Hypothalamus (tissue), 51 donors: ENCODE measurements at places on chromosomes 7 and 10.

- no peak for DNase-seq
Observed at GRCh38 chr7:133846203-133846945, 280.8 kb upstream of the LRGUK start.

GRCh38 chr10:5532307-5532605, 7.5 kb downstream of the CALML3 start:
- DNase-seq, result no peak

GRCh38 chr7:80312139-80312661, 177.6 kb downstream of the GNAI1 start:
- DNase-seq, result no peak

DNA sequence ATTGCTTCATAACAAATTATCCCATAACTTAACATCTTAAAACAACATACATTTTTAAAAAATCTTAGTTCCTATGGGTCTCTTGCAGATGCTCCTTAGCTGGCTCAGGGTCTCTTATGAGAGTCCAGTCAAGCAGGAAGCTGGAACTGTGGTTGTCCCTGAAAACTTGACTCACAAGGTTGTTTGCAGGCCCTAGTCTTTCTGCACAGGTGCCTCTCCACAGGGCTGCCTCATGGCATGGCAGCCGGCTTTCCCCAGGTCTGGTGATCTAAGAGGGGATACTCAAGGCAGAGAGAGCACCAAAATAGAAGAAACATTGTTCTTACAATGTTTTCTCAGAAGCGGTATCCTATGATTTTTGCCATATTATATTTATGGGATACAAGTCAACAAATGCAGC, 127.1 kb downstream of the CDK14 start:
- DNase-seq, result no peak

GRCh38 chr10:71641986-71642385, 77.6 kb downstream of the C10orf105 start:
- DNase-seq, result no peak
